ENCODE measurements at places on chromosomes 11 and 22.

- DNase-seq: no peak
These were observed 52.8 kb downstream of the MN1 start for GRCh38 chr22:27748751-27749191.

DNA sequence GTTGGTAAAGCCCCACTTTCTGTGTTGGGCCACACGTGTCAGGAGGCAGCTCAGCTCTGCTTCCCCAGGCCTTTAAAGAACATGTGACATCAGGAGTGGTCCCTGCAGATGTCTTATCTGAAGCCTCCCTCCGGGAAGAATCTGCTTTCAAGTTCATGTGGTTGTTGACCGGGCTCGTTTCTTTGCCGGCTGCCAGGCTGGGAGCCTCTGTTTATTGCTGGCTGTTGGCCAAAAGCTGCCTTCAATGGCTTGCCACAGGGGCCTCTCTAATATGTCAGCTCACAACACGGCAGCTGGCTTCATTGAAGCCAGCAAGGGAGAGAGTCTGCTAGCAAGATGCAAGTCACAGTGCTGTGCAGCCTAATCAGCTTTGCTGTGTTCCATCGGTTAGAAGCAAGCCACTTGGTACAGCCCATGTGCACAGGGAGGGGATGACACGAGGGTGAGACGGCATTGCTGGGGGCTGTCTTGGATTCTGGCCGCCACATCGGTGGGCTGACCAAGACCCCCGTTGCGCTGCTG lies 14.6 kb downstream of the MRGPRF start:
- DNase-seq: no peak

DNA sequence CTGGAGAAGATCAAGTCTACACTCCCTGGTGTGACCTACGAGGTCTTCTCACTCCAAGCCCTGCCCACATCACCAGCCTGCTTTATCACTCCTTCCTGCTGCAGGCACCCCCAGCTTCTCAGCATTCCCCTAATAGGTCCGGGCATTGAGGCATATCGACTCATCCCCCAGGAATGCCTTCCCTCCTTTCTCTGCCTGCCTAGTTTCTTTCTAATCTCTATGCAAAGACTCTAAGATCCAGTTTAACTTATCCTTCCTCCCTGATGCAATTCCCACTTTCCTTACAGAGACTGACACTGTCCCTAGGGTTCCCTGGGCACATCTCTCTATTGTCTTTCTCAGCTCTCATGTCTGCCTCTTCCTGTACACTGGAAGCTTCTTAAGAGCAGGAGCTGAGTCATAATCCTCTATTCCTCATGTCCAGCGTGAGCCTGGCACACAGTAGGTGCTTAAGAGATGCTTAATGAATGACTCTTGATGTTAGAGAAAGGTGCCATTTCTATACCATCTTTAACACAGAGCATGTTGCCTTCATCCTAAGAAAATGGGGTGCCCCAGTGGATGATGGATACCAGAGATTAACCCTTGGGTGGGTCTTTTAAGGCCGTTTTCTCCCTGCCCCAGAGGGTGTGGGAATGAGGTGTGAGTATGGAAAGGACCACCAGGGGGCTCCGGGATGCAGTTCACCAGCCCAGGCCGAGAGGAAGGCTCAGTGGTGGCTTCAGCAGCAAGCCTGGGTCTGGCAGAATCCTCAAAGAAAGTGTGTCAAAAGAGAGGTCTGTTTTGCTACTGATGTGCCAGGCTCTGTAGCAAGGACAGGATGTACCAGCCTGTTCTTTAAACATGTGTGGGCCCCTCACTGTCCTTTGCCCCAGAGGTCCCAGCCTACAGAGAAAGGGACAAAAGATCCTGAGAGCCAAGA lies 34.7 kb downstream of the PARVA start:
- peak; percentile 59 for DNase-seq

GRCh38 chr22:48821346-48821690 lies 1006.4 kb downstream of the BRD1 start:
- no peak for DNase-seq

Measured in progenitor cell of endocrine pancreas (in vitro differentiated cells).